ENCODE measurements at places on chromosomes 7 and 10. TPM values are rescaled to one million over a fixed set of nuclear protein-coding genes. Genes with fewer than 3 reads are reported as not detected.

The TEX36 gene
- not detected for total RNA-seq

The WNT8B gene
- total RNA-seq, result 0.10 TPM

The ASIC3 gene
- 6.0 TPM for total RNA-seq

The HOXA7 gene
- not detected for total RNA-seq

The CLEC2L gene
- total RNA-seq, result not detected

The WDFY4 gene
- total RNA-seq, result 0.37 TPM

The TMEM229A gene
- total RNA-seq, result not detected

The KLHL7 gene
- total RNA-seq, result 16.7 TPM

The ANKRD30A gene
- total RNA-seq, result not detected

The TFEC gene
- not detected for total RNA-seq

The GRID1 gene
- not detected for total RNA-seq

The ACTL6B gene
- not detected for total RNA-seq

The ADAP1 gene
- 13.5 TPM for total RNA-seq

The BMPER gene
- total RNA-seq, result not detected

The CYP2E1 gene
- total RNA-seq, result 0.79 TPM

The PAPOLB gene
- total RNA-seq, result 0.05 TPM

Measured in activated CD4-positive, alpha-beta T cell treated with anti-CD3 and anti-CD28 coated beads, Interleukin-2, amount 10 ng/mL, durations not matched to agents 7 days and 5 days (primary cell).